ENCODE measurements at places on chromosomes 11 and 22.

GRCh38 chr11:45677770-45678512, 12.5 kb upstream of the CHST1 start:
- no peak for DNase-seq

- DNase-seq = no peak
These were observed 161.8 kb upstream of the B3GAT1 start for GRCh38 chr11:134573857-134574256.

- DNase-seq = no peak
These were observed 39.9 kb upstream of the GGTLC2 start for GRCh38 chr22:22604326-22605073.

DNA sequence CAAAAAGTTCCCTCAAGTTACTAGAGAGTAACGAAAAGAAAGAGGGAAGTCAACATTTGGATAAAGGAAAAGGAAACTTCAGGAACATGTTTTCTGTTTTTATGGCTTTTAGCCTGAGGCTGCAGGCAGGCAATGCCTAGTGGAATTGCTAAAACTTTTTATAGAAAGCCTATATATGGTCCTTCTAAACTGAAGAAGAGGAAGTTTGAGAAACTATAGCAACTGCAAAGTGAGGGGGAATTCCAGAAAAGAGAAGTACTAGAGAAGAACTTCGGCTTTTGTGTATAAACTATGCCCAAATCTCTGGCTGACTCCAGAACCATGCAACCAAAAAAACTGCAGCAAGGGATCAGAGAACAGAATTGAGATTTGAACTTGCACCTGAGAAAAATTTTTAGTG, 74.3 kb upstream of the ARHGAP42 start:
- no peak for DNase-seq

- DNase-seq = no peak
These were observed 60.6 kb upstream of the NTM start for GRCh38 chr11:131309776-131310175.

- DNase-seq = no peak
These were observed 15.9 kb upstream of the DGCR8 start for GRCh38 chr22:20064140-20064480.

GRCh38 chr11:108549319-108549885, 44.2 kb downstream of the EXPH5 start:
- DNase-seq = no peak

- no peak for DNase-seq
These were observed 11.4 kb downstream of the EHF start for GRCh38 chr11:34632105-34632791.

DNA sequence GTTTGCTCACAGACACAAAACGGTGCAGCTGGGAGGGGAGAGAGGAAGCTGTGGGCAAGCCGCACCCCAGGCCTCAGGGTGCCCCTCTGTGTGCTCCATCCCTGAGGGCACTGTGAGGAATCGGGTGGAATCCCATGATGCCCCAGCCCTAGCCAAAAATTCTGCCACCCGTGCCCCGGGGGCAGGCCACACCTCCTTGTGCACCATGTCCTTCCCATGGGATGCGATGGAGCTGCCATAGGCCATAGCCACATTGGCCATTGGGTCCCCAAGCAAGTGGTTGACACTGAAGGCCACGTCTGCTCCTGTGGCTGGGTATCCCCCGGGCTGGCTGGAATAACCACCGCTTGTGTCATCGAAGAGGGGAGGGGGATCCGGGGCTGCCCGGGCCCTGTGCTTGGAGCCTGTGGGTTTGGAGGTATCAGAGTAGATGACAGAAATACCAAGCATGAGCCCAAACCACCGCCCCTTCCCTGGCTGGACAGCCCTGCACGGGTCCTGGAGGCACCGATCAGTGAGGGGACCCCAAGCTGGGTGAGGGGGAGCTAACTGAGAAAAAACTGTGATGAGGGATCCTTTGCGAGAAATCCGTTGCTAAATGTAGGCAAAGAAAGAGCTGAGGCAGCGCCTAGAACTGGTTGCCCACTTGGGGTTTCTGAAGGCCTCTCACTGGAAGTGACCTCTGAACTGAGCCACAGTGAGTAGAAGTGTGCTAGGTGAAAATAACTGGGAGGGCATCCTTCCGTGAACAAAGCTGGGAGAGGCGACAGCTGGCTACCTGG, 863 bp downstream of the YIF1A start:
- no peak for DNase-seq

- DNase-seq = no peak
These were observed 13.3 kb downstream of the PRR33 start for GRCh38 chr11:1878137-1879031.

GRCh38 chr11:80586464-80586863, 1145.6 kb upstream of the TENM4 start:
- peak; percentile 47 for DNase-seq

DNA sequence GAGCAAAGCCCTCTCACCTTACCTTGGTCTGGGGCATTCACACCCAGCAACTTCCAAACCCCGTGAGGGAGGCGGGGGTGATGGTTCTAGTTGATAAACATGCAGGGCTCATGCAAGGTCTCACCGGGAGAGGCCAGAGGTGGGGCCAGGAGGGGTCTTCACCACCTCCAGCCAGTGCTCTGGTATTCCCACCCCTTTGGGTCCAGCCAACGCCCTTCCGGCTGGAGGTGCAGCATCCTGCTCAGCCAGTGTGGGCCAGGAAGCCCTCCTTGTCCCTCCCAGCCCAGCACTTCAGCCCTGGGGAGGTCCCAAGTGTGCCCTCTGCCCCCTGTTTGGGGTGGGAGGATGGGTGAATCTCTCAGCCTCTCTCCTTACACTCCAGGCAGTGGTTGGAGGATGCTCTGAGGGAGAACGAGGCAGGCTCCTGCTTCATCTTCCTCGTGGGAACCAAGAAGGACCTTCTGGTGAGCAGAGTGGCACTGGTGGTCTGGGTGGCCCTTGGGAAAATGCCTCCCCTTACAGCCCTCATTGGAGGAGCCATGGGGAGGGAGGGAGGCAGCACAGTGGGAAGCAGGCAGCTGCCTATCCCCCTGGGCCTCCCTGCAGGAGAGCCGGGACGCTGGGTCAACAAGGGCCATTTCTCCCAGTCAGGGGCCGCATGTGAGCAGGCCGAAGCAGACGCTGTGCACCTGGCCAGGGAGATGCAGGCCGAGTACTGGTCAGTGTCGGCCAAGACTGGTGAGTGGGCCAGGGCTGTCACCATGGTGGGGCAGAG, 13.4 kb downstream of the RAB36 start:
- no peak for DNase-seq

DNA sequence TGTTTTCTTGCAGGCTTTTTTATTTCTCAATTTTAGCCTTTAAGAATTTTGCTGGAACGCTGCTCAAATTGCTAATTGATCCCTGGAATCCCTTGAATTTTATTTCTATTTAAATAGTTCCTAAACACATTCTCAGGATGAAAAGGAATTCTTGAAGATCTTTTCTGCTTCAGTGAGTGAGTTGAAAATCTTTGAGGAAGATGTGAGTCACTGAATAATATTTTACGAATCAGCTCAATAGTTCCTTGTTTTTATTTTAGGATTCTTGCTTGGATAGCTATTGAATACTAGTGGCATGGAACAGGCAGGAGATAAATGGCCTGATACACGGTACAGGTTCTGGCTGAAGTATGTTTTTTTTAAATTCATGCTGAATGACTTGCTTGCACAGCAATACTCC, 194.6 kb upstream of the CCDC90B start:
- no peak for DNase-seq

DNA sequence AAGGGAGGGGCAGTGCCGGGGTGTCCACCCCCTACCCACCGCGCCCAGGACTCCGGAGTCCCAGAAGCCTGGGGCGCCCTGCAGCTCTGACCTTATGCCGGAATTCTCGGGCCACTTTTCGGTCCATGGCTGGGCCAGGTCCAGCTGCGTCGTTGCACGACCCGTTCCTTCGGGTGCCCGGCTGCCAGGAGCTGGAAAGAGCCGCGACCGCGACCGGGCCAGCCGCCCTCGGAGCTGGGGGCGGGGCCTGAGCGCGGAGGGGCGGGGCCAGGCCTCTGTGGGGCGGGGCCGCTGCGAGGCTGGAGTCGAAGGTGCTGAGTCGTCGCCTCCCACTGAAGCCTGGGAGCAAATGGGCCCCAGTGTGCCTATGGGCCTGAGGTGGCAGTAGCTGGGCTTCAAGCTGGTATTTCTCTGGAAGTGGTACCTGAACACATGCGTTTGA, at the start of gene USH1C:
USH1C (minus strand) TSS at position 236 of the 442 bp plus-strand sequence; CDS start at position 127, 109 bp downstream.
- no peak for DNase-seq
